ENCODE measurements at places on chromosomes 7 and 10.

- H3K4me1 ChIP-seq, result peaks cover 20% of the 10 kb centered on the region
- H3K4me3 ChIP-seq, result no peak overlapping the region
- peaks cover 3% of the 10 kb centered on the region for H3K36me3 ChIP-seq
- no peak for DNase-seq
- H3K27me3 ChIP-seq, result no peaks in the 10 kb centered on the region
Observed at GRCh38 chr10:1476455-1476803, 260.9 kb downstream of the ADARB2 start.

GRCh38 chr7:76300166-76300731 lies 2.2 kb upstream of the HSPB1 start:
- no peak for DNase-seq
- peaks cover 3% of the 10 kb centered on the region for H3K27me3 ChIP-seq
- H3K4me1 ChIP-seq, result peaks cover 9% of the 10 kb centered on the region

- no peak overlapping the region for H3K27ac ChIP-seq
- H3K36me3 ChIP-seq, result no peaks in the 10 kb centered on the region
- no peaks in the 10 kb centered on the region for H3K27me3 ChIP-seq
- no peak overlapping the region for H3K4me3 ChIP-seq
- H3K4me1 ChIP-seq, result no peaks in the 10 kb centered on the region
Observed at GRCh38 chr10:24041034-24041433, 167.9 kb upstream of the KIAA1217 start.

DNA sequence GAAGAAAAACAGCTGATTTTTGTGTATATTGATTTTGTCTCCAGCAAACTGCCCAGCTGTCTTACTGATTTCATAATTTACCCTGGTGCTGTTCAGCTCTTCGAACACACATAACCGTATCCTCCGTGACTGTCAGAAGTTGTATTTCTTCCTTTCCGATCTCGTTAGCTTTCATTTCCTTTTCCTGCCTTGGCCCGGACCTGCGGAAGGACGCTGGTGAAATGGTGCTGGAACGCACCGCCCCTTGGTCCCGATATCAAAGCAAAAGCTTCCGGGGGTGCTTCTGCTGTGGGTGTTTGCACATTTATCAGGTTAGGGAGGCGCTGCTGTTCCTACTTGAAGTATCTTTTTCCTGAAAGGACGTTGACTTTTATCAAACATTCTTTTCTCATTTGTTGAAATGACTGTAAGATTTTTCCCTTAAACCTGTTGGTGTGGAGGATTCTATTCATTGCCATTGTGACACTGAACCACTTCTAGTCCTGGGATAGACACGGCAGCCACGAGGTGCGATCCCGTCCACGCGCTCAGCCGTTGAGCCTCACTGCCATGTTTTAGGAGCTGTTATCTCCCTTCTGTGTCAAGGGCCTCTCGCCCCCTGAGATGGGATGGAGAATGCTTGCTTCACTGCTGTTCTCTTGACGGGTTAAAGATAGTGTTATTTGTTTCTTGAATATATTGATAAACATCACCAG lies 72.6 kb downstream of the FOXL3 start:
- peak overlapping the region; percentile 65 for H3K4me3 ChIP-seq
- H3K4me1 ChIP-seq, result peaks cover 28% of the 10 kb centered on the region
- no peak overlapping the region for H3K27ac ChIP-seq
- peaks cover 4% of the 10 kb centered on the region for H3K36me3 ChIP-seq

DNA sequence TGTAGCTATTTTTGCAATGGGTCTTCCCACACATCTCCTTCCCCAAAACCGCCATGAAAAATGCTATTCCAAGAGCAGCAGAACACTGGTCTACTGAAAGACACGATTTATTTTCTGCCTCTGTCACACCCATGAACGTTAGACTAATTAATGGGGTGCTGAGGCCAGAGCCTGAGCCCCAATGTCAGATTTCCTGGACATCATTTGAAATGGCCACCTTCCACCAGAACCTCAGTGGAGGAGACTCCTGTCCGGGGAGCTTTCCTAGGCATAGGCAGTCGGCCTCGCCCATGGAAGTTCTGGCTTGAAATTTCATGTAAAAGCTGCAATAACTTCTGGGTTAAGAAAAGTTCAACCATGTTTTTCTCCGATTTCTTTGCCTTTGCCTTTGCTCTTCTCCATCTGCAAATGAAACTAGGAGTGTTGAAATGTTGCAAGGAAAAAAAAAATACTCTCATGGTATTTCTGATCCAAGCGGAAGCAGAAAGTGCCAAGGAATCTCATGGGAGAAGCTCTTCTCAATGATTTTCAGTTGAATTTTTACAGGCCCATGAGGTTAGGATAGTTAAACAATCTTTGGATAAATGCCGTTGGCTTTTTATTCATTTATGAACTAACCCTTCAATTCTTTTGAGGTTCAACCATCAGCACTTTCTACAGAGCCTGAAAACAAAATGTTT lies 570.8 kb upstream of the MGMT start:
- DNase-seq, result no peak
- no peak overlapping the region for H3K27ac ChIP-seq
- no peaks in the 10 kb centered on the region for H3K36me3 ChIP-seq
- peaks cover 2% of the 10 kb centered on the region for H3K27me3 ChIP-seq
- no peaks in the 10 kb centered on the region for H3K4me1 ChIP-seq

All from memory B cell (primary cell).